ENCODE measurements at places on chromosomes 5 and 9. TPM values are rescaled to one million over a fixed set of nuclear protein-coding genes. Genes with fewer than 3 reads are reported as not detected.

SPATA31A3 gene
- total RNA-seq, result not detected

SMIM3 gene
- total RNA-seq, result 44.7 TPM

SPATA31C2 gene
- not detected for total RNA-seq

RAB3C gene
- not detected for total RNA-seq

HTR1A gene
- total RNA-seq, result not detected

NUTM2G gene
- total RNA-seq, result not detected

PCDHGB3 gene
- total RNA-seq, result 4.2 TPM

MOB3B gene
- 0.12 TPM for total RNA-seq

ROR2 gene
- total RNA-seq, result 18.7 TPM

OR1Q1 gene
- total RNA-seq, result not detected

SYNPO gene
- 0.50 TPM for total RNA-seq

BAAT gene
- total RNA-seq, result under 0.01 TPM

TAS2R1 gene
- total RNA-seq, result not detected

GPR151 gene
- not detected for total RNA-seq

SV2C gene
- total RNA-seq, result not detected

ADAMTSL2 gene
- total RNA-seq, result not detected

FUT7 gene
- total RNA-seq, result not detected

PTTG1 gene
- 119 TPM for total RNA-seq

LRRC19 gene
- total RNA-seq, result not detected

CD180 gene
- not detected for total RNA-seq

C5orf58 gene
- total RNA-seq, result not detected

FAM13B gene
- 26.9 TPM for total RNA-seq

CRHBP gene
- 0.25 TPM for total RNA-seq

BICD2 gene
- 48.1 TPM for total RNA-seq

GPR150 gene
- total RNA-seq, result 0.33 TPM

MTRR gene
- total RNA-seq, result 30.7 TPM

RFK gene
- 23.9 TPM for total RNA-seq

THBS4 gene
- 2.1 TPM for total RNA-seq

PIP5K1B gene
- under 0.01 TPM for total RNA-seq

All from uterine smooth muscle cell (primary cell).